ENCODE measurements at places on chromosomes 11 and 22.

- peak; percentile 81 for DNase-seq
Measured at GRCh38 chr11:129637473-129637872, 178.2 kb upstream of the TMEM45B start.

- DNase-seq, result no peak
Measured at GRCh38 chr11:106733635-106734034, 284.6 kb downstream of the GUCY1A2 start.

DNA sequence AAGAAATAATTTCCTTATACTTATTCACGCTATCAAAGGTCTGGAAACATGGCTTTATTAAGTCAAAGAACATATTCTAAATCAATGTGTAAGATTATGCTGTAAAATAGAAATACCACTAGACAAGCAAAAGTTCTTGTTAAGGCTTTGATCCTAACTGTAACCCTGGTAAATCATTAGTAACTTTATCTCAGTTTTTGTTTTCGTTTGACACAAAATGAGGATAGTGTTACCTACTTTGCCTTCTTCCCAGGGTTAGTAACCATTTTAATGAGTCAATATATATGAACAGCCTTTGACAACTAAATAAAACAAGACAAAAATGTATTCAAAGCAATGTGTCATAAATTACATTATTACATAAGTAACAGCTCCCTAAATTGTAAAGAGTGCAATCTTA is 1336.3 kb downstream of the FAM181B start:
- no peak for DNase-seq

GRCh38 chr22:37079668-37080171 is 28.2 kb downstream of the KCTD17 start:
- no peak for DNase-seq

GRCh38 chr11:128520206-128520887 is 67.0 kb downstream of the ETS1 start:
- DNase-seq, result no peak

DNA sequence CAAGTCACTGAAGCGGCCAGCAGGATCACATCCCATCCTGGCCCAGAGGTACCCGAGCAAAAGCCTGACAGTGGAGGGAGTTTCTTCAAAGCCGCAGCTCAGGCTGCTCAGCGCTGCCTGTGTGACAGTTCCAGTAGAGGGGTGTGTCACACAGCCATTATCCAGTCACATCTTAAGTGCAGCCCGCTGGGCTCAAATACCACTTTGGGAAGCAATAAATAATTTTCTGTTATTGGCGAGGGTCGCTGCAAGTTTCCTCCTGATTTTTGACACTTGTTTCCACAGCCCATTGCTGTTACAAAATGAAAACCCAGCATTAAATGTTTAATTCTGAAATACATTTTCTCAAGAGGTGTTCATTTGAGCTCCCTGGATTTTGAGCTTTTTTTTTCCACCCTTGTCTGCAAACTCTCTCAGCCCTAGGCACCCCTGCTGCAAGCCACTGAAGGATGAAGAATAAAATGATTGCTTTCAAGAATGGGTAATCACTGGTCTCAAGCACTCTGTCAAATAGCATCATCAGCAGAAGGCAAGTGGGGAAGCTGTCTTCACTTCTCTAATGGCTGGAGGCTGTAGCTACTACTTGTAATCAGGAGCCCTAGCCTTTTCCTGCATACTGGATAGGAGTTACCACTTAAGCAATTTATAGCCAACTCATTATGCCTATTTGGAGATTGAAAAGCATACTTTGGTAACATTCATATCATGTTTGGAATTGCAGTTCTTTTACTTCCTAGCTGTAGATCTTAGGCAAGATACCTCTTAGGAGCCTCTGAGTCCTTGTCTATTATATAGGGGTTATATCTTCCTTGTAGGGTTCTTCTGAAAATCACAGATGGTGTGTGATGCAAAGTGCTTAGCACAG is 373.7 kb downstream of the METTL15 start:
- no peak for DNase-seq

DNA sequence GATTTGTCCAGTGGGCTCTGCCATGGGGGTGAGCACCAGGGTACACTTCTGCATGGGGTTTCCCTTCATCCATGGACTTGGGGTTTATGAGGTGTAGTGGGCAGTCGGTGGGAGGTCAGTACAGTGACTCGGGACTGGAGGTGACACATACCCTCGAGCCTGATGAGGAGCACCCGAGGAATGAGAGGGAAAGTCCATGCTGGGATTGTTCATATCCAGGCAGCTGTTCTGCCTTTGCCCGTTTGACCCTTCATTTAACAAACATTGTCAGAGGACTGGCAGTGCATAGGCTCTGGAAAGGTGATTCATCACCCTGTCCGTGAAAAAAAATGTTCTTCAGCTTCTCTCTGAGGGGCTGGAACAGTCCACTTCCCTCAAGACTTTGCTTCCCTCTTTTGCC is 2.7 kb downstream of the NAV2 start:
- DNase-seq, result peak; percentile 52

GRCh38 chr11:123778511-123778910 is 24.2 kb upstream of the OR6X1 start:
- DNase-seq, result no peak

- DNase-seq, result no peak
Measured at GRCh38 chr11:47856186-47856585, 8.0 kb upstream of the NUP160 start.

DNA sequence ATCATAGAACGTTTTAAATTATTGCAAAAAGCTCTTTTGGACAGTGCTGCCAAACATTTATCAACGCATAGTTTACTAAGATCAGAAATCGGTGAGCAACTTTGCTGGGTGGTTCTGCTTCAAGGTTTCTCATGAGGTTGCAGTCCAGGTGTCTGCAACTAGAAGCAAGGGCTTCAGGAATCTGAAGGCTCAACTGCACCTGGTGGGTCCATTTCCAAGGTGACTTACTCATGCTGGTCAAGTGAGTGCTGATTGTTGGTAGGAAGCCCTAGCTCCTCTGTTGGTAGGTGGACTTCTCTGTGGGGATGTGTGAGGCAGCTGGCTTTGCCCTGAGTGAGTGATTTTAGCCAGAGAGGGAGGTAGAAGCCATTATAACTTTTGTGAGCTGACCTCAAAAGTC is 22.5 kb downstream of the ARHGEF12 start:
- DNase-seq, result no peak

DNA sequence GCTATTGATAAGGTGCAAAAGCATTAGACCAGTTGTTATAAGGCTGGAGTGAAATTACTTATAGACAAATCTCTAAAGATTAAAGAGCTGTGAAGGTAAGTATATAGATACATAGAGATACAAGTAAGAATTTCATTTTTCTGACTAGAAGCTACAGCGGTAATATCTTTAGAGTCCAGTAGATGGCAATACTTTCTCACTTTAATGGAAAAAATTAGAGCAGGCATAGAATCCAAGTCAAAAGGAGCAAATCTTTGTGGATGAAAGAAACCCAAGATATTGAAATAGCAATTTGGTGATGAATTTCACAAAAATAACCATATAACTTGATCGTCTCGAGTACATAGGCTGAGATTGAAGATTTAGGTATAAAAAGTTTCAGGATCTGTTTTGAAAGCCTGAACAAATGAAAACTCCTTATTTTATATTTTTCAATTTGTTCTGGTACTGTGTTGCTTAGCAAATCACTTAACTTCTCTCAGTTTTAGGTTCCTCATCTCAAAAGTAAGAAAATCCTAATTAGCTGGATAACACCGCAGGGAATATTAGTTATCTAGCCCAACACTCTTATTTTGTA is 81.9 kb downstream of the UVRAG start:
- DNase-seq, result no peak

GRCh38 chr22:39294571-39295468 is 24.6 kb downstream of the RPL3 start:
- DNase-seq, result no peak

GRCh38 chr11:92890846-92891245 is 78.6 kb upstream of the MTNR1B start:
- no peak for DNase-seq

DNA sequence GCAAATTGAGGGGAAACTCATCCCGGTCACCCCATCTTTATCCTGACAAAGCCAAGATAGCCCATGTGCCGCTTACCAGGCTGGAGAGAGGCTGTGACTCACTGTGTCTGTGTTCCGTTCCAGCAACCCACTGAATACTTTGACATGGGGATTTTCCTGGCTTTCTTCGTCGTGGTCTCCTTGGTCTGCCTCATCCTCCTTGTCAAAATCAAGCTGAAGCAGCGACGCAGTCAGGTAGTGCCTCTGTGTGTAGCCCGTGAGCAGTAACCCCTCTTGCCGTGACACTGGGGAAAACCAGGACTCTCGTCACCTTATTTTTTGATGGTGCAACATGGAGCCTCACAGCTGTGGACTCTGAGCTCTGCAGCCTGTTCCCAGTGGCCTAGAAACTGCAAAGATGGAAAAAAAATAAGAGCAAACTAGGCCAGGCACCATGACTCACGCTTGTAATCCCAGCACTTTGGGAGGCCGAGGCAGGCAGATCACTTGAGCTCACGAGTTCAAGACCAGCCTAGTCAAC is 16.9 kb downstream of the C22orf31 start:
- no peak for DNase-seq

DNA sequence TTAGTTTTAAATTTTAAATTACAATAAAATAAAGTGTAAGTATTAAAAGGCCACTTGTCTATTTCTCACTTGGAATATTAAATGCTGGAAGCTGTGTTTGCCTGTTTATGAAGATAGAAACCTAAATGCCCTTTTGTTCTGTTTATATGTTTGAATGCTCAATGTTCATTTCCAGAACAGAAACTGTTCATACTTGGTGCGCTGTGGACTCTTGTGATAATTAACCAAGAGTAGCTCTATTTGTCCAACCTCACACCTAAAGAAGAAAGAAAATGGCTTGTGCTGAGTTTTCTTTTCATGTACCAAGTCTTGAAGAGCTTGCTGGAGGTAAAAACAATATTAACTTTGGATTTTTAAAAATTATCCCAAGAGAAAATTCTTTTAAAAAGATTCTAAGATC is 5.7 kb downstream of the C11orf54 start:
- no peak for DNase-seq

- peak; percentile 8 for DNase-seq
Measured at GRCh38 chr11:89495951-89496350, 4.8 kb upstream of the NOX4 start.

DNA sequence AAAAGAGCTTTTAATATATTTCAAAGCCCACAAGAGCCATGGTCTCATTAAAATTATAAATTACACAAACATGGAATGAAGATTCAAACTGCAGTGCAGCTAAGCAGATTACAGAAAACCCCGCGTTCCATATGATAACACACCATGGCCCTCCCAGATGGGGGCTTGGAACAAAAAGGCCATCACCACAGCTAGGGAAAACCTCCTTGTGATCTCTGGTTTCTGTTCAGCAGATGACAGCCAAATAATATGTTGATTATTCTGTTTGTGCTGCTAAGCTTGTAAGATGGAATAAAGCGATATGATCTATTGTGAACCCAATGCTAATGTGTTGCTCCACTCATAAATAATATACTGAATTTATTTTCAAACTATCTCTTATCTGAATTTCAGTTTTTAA is 28.5 kb downstream of the IMMP1L start:
- no peak for DNase-seq

DNA sequence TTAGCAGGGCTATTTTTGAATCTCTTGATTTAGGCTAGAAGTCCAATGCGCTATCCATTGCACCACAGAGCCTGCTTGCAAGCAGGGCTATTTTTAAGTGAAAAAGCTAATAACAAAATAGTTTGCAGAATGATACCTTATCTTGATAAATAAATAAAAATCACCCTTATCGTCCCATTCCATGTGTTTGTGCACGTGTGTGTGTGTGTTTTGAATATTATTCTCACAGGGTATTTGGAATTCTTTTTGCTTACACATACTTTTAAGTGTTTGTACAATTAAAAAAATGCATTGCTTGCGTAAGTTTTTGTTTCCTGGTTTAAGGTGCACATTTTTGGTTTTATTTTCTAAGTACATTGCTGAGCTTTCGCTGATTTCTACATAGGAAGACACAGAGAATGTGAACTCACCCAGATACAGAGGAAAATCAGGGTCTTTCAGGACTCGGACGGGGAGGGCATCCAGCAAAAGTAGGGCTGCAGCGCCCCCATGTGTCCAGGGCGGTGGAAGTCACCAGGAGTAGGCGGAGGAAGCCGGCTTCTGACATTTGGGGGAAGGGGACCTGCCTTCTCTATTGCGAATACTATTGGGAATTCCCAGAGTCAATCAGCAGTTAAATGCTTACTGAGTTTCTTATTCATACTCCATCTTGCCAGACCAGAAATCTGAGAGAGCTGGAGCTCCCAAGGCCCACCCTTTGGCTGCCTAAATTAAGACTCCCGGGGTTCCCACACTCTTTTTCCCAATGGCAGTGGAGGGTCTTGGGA is 27.3 kb downstream of the SLC1A2 start:
- DNase-seq, result no peak

DNA sequence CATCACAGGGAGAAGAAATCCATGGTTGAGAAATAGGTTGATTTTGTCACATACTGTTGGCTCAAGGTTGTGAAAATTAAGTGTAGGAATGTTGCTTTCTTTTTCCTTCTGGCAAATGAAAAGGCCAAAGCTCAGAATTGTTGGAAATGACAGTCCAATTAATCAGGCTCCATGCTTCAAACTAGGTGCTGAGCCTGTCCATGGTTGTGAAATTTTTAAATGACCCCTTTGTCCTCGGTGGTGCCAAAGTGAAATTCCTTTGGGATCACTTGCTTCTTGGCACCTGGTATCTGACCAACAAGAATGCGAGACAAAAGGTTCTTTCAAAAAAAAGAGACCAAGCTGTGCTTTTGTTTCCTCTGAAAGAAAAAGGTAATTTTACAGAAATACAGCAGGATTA is 451.9 kb downstream of the ETS1 start:
- no peak for DNase-seq

GRCh38 chr11:58742981-58743880 is 11.5 kb upstream of the GLYAT start:
- DNase-seq, result no peak

DNA sequence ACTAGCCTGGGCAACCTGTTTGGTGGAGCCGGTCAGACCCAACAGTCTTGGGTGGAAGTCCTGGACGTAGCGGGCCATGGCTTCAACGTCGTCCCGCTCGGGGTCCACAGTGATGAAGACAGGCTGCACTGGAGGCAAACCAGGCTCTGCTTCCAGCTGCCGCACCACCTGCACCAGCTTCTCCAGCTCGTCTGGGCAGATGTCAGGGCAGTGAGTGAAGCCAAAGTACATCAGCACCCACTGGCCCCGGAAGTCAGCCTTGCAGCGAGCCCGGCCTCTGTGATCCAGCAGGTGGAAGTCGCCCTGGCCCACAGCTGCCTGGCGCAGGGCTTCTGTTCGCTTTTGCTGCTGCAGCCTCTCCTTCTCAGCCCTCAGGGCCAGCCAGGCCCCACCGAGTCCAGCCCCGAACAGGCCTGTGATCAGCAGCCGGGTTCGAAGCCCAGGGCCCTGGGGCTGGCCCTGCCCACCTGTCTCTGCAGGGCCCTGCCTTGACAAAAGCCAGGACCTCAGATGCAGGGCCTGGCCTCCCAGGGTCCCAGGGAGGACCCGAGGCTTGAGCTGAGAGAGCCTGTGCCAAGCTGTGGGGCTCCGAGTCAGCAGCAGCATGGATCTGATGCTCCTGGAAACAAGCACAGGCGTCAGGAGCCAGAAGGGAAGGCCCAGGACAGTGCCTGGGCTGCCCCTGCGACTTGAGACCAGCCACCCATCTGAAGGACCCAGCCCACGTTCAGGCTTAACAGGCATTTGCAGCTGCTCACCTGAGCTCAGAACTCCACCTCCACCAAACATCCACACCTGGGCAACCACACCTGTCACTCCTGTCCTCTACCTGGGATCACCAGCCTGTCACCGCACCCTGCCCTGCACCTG is 1.4 kb downstream of the SCO2 start:
- DNase-seq, result no peak

- no peak for DNase-seq
Measured at GRCh38 chr22:26797910-26798309, 140.5 kb downstream of the MIAT start.
